ENCODE measurements at places on chromosomes 11 and 22.

GRCh38 chr11:96186806-96187205 is 156.2 kb downstream of the MAML2 start:
- DNase-seq: no peak

- no peak for DNase-seq
Measured at GRCh38 chr11:60566776-60567175, 51.6 kb downstream of the MS4A13 start.

DNA sequence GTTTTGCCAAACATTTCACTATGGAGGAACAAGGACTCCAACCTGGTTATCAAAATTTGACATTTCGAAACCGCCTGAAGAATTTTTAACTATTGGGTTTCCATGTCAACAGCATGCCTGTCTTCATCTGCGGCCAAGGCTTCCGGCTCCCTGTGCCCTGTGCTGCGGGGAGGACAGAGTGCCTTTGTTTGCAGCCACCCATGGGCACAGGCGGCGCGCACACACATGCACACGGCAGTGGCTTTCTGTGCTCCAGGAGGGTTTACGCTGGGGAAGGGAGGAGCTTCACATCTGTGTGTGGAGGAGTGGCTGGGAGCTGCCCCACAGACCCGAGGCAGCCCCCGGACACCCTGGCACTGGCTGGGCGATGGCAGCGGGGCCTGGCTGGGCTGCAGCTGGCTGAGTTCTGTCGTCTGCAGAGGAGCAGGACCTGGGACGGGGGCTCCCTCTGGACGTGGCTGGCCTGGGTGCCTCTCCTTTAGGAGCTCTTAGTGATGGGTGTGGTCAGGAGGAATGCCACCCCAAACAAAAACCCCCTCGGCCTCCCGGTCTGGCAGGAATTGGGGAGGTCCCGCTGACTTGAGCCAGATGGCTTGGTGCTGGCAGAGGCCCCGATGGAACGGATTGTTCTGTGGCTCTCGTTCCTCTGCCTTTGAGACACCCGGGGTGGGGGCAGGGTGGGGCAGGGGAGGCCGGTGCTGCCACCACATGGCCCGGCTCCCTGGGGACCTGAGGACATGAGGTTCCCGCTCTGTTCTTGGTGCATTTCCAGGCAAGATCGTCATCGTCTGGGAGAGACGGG is 1290.9 kb downstream of the BRD1 start:
- DNase-seq: no peak

DNA sequence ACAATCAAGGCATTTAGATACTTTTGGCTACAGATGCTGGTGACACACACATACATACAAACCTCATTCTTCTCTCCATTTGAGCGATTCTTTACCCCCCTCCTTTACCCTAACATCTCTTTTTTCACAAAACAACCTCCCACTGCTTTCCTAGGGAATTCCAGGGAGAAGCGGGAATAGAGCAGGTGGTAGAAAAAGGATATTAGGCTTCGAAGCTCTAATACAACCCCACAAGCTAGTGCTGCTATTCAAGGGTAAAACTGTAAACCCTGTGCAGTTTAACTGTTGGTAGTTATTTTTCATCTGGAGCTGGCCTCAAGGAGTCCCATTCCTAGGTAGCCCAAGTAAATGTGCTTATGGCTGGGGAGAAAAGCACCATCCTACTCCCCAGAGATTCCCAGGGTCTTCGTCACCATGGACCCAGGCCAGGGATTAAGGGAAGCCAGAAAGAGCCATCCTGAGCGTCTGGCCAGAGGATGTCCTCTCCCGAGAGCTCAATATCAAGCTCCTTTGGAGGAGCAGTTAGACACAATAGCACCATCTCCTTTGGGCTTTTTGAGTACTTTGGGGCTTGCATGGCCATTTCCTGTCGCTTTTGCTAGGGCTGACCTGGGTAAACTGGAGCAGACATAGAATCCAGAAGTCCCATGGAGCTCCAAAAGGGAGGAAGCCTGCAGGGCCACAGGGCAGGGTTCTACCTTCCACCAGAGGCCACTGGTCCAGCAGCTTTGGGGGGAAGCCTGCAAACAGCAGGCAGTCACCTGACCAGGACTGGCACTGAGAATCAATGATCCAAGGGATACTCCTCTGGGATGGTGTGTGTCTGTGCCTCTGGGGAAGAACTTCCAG is 3.1 kb downstream of the MAML2 start:
- peak; percentile 52 for DNase-seq

Data from astrocyte of the spinal cord (primary cell).